ENCODE measurements at places on chromosomes 1 and 21. TPM values are rescaled to one million over a fixed set of nuclear protein-coding genes. Genes with fewer than 3 reads are reported as not detected.

NTRK1 gene
- polyA plus RNA-seq: 1.8 TPM

ANGPTL1 gene
- 22.5 TPM for polyA plus RNA-seq

CHD5 gene
- 0.11 TPM for polyA plus RNA-seq

VPS72 gene
- 19.9 TPM for polyA plus RNA-seq

SEMA4A gene
- polyA plus RNA-seq: 2.1 TPM

GPR25 gene
- polyA plus RNA-seq: not detected

CFHR5 gene
- not detected for polyA plus RNA-seq

CLEC20A gene
- polyA plus RNA-seq: not detected

SPOCD1 gene
- polyA plus RNA-seq: 0.18 TPM

PRAMEF26 gene
- polyA plus RNA-seq: not detected

SPRR4 gene
- not detected for polyA plus RNA-seq

PCAT6 gene
- polyA plus RNA-seq: 1.3 TPM

GBP5 gene
- polyA plus RNA-seq: 1.0 TPM

AADACL4 gene
- polyA plus RNA-seq: not detected

LIN28A gene
- polyA plus RNA-seq: not detected

RGS13 gene
- polyA plus RNA-seq: 0.05 TPM

FOXO6 gene
- polyA plus RNA-seq: 0.37 TPM

NRDC gene
- 82.0 TPM for polyA plus RNA-seq

PLEKHM2 gene
- 55.2 TPM for polyA plus RNA-seq

TENT5C gene
- polyA plus RNA-seq: 8.2 TPM

CYP4A22 gene
- polyA plus RNA-seq: not detected

CCDC24 gene
- polyA plus RNA-seq: 5.9 TPM

TMEM51 gene
- 17.9 TPM for polyA plus RNA-seq

KRTAP6-3 gene
- polyA plus RNA-seq: not detected

FAAH gene
- polyA plus RNA-seq: 31.4 TPM

MEGF6 gene
- 16.3 TPM for polyA plus RNA-seq

RNF207 gene
- polyA plus RNA-seq: 7.5 TPM
